Calu3 (cell line): ENCODE measurements at places on chromosomes 7 and 10. TPM values are rescaled to one million over a fixed set of nuclear protein-coding genes. Genes with fewer than 3 reads are reported as not detected.

GRM8 gene
- total RNA-seq = 0.24 and 0.40 TPM in 2 replicates

- no peak for DNase-seq
Observed at GRCh38 chr10:98285416-98285815, 17.4 kb upstream of the LOXL4 start.

DNA sequence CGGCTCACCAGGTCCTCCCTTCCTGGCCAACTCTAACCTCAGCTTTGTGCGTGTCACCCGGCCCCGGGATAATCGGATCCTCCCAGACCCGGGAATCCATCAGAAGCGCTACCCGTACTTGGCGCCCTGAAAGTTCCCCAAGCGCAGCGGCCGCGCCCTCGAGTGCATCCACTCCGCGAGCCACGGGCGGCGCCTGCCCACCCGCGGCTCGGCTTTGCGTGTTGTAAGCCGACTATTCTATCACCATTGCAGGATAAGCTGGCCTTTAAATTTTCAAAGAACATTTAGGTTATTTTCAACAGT lies 35.7 kb upstream of the EBLN1 start:
- no peak for DNase-seq

- peak; percentile 15 for DNase-seq
Observed at GRCh38 chr10:1151076-1152033, 95.2 kb downstream of the WDR37 start.

GRCh38 chr10:71453186-71453585 lies 56.5 kb downstream of the CDH23 start:
- DNase-seq = no peak

- DNase-seq = no peak
Observed at GRCh38 chr7:157005456-157006204, 4.8 kb downstream of the MNX1 start.
